ENCODE measurements at places on chromosomes 7 and 10.
A peak's percentile ranks its signal among the peaks of the same experiment; 100 is the strongest.

DNA sequence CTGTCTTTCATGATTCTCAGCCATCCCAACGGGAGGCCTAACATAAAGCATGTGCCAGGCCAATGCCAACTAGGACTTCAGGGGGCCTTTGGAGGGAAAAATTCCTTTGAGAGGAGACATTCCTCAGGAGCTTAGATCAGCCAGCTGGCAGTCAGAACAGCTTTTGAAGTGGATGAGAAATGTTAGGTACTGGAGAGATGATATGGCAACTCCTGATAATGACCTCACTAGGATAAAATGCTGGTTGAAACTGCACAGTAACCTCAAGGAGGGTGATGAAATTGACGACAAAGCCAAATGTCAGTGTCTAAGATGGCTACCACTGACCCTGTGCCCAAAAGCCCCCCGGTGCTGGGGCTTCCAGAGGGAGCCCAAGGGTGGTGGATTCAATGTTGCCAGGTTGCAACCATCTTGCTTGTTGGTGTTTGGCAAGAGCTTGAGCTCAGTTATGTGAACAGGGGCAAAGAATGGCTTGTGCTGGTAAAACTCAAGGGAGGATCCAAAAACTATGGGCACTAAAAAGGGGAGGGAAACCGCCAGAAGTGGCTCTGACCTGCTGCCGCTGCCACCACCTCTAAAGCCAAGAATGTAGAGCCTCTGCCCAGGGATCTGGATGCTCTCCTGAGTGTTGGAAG lies 121.2 kb downstream of the UBE2H start:
- DNase-seq: no peak

DNA sequence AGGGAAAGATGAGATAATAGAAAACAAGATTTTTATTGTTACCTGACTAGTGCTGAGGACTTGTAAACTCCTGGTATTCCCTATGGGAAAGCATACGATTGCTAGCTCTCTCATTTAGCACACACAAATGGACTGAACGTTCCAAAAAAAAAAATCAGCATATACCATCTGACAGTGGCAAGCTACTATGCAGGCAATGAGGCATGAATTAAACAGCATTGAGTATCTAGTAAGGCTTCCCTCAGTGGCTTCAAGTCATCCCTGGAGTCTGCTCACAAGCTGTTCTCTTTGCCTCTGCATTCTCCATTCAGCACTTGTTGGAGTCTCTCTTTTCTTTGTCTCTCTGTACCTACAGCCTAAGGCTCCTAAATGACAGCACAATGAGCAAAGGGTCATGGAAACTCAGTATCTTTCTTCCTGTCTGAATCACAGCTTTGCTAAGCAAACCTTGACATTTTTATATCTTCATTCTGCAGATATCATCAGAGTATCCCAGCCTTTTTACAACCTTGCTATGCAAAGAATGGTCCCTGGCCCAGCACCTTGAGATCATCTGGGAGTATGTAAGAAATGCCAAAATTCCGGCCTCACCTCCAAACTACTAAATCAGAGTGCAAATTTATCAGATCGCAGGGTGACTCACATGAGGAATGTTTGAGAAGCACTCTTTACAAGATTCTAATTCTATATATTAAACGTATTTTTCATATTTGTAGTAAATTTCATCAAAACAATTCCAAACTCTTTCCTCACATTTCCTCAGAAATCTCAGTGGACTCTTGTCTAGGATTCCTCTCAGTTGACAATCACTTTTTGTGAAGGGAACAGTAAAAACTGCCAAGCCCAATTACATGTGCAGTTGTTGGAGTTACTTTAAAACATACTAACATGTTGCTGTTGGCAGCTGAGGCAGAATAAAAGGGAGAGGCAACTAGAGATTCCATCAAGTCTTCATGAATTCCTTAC lies 10.8 kb upstream of the LIPA start:
- no peak for DNase-seq

DNA sequence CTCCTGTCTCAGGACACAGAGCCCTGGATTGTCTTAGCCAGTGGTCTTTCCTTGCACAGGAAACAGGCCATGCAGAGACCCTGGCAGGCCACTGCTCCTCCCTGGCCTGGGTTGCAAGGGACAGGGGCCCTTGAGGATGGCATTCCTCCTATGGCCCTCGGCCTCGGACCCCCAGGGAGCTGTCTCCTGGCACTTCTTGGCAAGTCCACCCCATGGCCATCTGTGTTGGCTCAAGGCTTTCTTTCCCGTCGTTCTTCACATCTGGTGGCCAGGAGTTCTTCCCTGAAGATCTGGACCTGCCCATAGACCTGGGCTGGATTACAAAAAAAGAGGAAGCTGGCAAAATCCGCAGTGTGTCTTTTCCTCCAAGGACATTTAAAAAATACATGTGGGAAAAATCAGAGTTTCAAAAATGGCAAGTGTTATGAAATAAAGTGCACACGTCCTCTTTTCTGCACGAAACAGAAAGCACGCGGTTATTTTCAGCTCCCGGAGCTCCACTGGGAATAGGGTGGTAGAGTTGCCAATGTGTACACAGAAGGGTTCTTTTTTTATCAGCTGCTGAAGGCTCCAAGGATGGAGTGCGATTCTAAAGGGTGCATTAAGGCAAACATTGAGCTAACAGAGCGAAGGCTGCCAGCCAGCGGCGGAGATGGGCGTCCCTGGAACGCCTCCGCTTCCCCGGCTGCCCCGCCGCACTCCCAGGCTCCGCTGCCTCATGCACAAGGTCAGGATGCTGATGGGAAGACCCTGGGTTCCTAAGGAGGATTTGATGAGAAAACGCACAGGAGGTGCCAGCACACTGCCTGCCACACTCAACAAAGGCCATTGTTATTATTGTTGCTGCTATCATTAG lies 62.8 kb upstream of the FAM20C start:
- DNase-seq: no peak

DNA sequence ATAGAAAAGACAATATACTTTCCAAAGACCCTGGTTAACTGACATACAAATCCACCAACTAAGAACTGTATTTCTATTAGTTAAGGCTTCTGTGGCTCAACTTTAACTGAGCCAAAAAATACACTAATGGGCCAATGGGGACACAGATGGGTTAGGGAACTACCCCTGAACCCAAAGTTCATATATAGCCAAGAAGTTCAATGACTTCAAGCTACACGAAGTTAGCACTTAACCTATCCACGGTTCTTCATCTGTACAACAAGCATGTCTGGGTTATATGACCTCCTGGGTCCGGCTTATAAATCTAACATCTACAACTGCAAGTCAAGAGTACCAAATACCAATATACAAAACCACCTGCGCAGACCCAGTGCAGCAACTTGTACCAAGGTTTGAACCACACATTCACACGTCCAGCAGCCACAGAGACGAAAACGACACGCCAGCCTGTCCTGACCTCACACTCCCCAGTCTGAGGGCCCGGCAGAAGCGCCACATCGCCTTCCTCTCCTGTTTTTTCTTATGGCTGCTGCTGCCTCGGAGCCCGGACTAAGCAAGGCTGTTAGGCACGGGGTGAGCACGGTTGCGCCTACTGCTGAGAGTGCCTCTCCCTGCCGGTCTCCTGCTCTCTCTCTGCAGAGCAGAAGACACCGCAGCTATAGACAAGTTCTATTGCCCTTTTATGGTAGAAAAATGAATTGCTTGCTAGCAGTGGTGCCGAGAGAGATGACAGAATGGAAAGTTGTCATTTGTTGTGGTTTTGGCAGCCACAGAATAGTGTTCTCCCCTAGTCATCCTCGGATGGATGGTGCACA lies 86.3 kb downstream of the RNF216 start:
- peak; percentile 94 for DNase-seq

DNA sequence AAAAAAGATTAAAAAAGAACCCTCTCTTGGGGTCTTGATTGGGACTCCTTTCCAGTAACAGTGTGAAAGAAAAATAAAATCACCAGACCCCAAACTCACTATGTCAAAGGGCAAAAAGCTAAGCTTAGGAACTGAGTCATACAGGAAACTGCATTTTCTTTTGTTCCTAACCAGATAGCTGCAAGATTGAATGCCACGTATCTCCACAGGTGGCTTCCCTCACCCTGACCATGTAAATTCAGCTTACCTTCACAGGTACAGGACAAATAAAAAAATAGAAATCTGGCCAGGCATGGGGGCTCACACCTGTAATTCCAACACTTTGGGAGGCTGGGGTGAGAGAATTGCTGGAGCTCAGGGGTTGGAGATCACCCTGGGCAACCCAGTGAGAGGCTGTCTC lies 32.5 kb upstream of the EIF4H start:
- DNase-seq: no peak

DNA sequence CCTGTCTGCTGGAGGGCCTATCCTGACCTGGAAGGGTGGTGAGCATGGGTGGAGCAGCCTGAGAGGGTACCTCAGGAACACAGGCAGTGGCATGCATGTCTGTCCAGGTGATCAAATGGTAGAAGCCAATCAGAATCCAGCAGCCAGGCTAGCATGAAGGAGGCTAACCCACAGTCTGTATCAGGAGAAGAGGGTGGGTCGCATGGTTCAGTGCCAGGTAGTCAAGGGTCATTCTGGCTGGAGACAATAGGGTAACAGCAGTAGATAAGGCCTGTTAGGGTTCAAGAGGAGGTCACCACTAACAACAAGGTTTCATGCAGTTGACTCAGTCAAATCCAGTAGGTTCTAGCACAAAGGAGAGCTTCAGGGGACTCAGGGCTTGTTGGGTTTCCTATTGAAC lies 10.4 kb downstream of the ALDH18A1 start:
- no peak for DNase-seq

- DNase-seq: no peak
Observed at GRCh38 chr10:127883516-127883915, 9.2 kb downstream of the CLRN3 start.

DNA sequence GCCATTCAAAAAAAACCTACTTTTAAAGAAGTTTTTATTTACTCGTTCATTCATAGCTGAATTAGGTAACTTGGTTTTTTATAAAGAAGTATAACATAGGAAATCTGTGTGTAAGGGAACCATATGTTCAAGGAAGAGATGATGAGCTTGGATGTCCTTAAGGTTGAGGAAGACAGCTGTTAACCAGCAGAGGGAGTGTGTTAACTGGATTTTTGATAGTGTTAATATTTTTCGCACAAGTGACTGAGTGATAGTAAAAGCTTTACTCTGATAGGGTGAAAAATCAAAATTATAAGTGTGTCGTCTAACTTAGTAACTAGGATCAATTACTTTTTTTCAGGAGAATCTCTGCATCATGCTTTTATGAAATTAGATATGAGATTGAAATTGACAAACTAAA lies 134.7 kb downstream of the ARL5B start:
- no peak for DNase-seq

DNA sequence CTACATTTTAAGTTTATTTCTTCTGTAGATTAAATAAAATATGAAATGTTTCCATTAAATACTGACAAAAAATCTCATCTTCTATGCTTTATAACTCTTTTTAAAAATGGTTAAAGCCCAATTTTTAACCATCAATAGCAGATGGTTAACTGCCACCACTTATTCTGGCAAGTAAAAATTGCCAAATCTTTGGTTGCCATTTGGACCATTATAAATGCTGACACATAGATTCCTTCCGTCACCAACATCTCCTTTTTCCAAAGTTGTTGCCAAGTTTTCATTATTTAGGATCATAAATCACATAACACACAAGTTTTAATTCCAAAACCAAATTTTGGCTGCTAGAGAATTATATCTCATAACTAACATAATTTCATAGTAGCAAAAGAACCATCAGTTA lies 1614.3 kb downstream of the REEP3 start:
- DNase-seq: no peak

- DNase-seq: no peak
Observed at GRCh38 chr10:101968940-101969321, 87.0 kb downstream of the ARMH3 start.

- peak; percentile 21 for DNase-seq
Observed at GRCh38 chr10:18582803-18583202, 68.6 kb downstream of the NSUN6 start.

DNA sequence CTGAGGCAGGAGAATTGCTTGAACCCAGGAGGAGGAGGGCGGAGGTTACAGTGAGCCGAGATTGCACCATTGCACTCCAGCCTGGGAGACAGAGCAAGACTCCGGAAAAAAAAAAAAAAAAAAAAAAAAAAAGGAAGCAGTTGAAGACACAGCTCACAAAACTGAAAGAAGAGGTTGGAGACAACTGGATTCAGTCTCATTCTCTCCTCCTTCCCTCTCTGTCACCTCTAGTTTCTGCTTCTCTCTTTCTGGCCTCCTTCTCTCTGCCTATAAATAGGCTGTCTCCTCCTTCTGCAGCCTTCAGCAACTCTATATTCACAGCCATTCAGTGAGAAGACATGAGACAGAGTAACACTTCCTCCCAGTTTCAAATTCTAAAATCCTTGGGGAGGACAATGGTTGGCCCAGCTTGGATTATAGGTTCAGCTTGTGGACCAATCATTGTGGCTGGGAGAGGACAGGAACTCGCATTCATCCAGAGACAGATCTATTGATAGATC lies 125.6 kb upstream of the HABP2 start:
- no peak for DNase-seq

GRCh38 chr10:99532687-99533495 lies at the start of gene NKX2-3:
NKX2-3 (plus strand) TSS chr10:99532942; CDS start chr10:99533132, 190 bp downstream.
- DNase-seq: peak; percentile 44

GRCh38 chr7:516606-517456 lies 2.8 kb downstream of the PDGFA start:
- no peak for DNase-seq
